ENCODE measurements at places on chromosomes 5 and 9.

DNA sequence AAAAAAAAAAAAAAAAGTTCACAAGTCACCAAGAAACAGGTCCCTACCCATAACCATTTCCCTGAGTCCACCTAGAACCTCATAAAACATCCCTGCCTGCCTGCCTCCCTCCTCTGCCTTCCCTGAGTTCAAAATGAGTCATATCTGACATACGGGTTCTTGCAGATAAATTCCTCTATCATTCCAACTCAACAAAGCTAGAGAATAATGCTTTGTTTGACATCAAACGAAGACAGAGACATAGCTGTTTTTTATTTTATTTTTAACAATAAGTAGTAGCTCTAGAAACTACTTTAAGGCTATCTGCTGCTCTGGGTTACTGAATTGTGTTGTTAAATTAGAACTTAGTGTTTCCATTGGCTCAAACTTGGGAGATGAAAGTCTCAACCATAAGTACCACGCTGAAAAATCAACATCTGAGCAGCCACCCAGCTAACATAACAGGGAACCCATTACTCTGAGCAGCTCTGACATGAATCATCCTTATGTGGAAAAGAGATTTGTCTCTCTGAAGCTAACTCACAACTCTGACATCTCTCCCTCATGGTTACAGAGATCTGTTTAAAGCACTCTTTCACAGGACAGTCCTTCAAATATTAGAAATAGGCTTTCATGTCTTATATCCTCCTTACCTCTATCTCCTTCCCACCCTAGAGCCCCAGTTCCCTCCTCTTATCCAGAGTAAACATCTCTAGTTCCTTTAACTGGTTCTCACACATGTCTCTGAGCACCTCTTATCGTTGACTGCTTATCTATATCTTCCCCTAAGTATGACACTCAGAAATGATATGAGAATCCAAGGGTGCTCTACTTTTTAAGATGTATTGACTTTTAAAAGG lies 12.1 kb downstream of the TMEM245 start:
- DNase-seq = no peak

- no peak for DNase-seq
These were observed 127.0 kb upstream of the PLCXD3 start for GRCh38 chr5:41637424-41637823.

- no peak for DNase-seq
These were observed 220.6 kb upstream of the SLC30A5 start for GRCh38 chr5:68873198-68873597.

DNA sequence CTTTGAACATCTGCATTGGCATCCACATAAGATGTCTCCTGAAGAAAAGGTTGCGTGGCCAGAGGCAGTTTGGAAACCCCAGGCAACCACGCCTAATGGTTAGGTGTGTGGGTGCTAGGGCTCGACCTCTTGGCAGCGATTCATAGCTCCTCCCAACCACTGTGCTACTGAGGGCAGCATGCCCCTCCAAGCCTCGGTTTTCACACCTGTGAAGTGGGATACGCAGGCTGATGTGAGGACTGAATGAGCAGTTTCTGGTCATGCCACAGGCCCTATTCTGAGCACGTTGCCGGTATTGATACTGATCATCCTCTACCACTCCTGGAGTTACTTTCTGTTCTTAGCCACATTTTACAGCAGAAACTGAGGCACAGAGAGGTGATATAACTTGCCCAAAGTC lies 19.1 kb downstream of the NDST1 start:
- DNase-seq = no peak

- DNase-seq = no peak
These were observed 19.1 kb upstream of the MVB12B start for GRCh38 chr9:126307322-126308061.

Data from stimulated activated CD8-positive, alpha-beta memory T cell treated with anti-CD3 and anti-CD28 coated beads, Interleukin-4, amount 100 ng/mL, for 1 hour (primary cell).